ENCODE measurements at places on chromosomes 1 and 21.

- no peak for DNase-seq
Observed at GRCh38 chr1:65791801-65792668, 660 bp upstream of the PDE4B start.

DNA sequence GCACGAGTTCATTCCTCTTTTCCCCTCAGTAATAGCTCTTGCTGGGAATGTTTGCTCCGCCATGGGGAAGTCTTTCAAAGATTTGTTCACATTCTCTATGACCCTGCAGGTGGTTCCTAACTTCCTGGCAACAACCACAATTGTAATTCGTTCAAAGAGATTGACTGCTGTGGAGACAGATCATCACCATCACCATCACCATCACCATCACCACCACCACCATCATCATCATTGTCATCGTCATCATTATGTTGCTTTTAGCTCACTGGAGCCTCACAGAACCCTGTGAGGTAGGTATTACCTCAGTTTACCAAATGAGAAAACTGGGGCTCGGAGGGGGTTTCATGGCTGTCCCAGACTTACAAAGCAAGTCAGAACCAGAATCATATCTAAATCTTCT lies 30.9 kb downstream of the COA7 start:
- DNase-seq: no peak

DNA sequence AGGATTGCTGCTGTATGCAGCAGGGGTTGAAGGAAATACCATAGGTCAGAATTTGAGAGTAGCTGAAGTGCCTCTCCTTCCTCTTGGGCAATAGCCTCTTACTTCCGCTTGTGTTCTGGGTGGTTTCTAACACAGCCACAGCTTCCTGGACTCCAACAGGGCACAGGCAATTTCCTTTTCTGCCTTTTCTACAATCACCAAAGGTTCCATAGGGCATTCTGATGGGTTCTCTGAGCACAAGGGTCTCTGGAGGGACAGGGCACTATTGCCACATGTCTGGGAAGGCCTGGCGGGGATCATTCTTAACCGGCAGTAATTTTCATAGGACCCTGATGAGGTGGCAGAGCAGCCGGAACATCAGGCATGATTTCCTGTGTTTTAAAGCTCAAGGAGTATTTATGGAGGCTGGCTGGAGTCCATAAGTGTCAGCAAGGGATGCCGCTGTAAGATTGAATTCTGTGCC lies 5.5 kb upstream of the AGTRAP start:
- no peak for DNase-seq

DNA sequence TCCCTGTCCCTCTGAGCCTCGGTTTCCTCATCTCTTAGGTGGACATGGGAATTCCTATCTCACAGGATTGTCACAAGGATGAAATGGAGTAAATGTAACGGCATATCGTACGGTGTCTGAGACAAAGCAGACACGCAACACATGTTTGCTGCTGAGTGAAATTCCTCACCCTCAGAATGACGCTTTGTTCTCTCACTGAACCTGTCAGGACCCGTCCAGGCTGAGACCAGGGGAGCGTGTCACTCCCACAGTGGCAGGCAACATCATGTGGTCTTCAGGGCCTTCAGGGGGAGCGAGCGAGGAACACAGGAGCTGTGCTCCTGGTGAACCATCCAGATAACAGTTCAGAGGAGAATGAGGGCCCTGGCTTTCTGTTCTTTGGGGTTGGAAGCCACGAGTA lies 74.2 kb downstream of the TOMM20 start:
- DNase-seq: no peak

GRCh38 chr1:225182716-225183115 lies 245.1 kb downstream of the LBR start:
- DNase-seq: no peak

DNA sequence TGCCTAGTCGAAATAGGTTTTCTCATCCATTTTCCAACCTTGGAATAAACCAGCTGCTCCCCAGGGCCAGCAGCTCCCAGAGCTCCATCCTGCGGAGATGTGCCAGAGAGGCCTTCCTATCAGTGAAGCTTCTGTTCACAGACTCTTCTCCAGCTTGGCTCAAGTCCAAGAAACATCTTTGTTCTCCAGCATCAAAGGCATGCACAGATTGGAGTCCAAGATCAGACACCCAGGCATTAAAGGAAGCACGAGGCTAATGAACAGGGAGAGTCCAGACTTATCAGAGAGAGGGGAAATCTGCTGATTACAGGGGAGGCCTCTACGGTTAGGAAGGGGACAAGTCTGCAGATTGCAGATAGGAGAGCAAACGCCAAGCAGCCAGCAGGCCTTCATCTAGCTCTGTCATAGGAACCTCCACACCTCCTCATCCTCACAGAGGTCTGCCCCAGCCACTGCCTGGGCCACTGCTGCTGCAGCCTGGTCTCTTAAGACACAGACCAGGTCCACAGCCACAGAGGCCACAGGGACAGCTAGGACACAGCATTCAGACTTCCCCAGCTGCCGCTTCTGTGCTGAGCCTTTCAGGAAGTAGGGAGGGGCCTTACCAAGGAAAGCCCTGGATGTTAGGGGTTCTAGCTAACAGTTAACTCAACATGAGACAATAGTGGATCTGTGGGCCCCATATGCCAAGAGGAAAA lies 3.4 kb downstream of the PRR9 start:
- DNase-seq: no peak

- DNase-seq: no peak
Observed at GRCh38 chr1:83970802-83971201, 28.1 kb downstream of the TTLL7 start.

DNA sequence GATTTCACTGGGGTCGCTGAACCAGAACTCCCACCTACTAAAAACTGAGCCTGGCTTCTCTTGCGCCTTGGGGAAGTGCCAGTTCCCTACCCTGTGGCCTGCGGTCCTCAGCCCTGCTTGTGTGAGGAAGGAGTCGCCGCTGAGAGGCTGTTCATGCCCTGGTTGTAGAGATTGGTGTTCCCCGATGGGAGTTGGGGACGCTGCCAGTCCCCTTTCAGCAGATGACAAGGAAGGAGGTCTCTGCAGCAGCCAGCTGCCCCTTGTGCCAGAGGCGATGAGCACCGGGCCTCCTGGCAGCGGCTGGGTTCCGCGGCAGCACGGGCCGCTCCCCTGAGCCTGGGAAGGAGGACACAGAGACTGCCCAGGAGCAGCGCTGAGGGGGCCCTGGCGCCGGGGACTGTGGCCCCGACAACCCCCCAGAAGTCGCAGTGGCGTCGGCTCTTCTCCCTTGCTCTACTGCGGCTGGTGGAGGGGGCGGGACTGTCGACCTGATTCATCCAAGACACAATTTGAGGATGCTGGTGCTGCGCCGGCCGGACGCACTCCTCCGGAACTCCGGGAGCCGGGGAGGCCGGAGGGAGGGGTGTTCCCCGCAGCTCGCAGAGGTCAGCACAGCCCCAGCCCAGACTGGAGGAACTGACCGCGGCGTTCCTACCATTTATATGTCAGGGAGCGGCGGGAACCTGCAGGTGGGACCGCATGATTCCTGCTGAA lies 12.0 kb upstream of the ADORA3 start:
- peak; percentile 29 for DNase-seq

All from pancreas (tissue), 10 donors.